ENCODE measurements at places on chromosomes 12 and 14.

GRCh38 chr14:50027816-50028215 is 88.6 kb downstream of the VCPKMT start:
- no peak for DNase-seq

DNA sequence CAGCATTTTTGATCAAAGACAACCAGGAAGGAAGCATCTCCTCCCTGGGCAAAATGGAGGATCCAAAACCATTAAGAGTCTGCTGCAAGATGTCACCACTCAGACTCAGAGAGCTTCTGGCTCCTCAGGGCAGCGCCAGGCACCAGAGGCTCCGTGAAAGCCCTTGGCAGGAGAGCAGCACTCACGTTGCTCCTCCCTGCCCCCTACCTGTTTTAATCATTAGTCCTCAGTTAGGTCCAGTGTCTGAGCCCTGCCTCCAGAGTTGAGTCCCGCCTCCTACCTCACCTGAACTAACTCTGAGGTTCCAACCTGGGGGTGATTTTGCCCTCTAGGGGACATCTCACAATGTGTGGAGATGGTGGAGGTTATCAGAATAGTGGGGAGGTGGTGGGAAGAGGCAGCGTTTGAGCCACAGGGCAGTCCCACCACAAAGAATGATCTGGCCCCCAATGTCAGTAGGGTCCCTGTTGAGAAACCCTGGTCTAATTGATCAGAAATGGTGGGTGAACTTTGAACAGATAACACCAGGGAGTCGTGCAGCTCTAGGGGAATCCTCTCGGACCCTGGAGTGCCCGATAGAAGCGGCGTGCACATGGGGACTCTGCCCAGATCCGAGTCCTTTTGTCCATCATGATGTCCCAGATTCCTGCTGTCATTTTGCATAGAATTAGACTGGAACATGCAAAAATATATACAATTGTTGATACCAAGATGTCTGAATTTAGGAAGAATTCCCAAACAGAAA is 156.7 kb upstream of the DIO3 start:
- DNase-seq: no peak

DNA sequence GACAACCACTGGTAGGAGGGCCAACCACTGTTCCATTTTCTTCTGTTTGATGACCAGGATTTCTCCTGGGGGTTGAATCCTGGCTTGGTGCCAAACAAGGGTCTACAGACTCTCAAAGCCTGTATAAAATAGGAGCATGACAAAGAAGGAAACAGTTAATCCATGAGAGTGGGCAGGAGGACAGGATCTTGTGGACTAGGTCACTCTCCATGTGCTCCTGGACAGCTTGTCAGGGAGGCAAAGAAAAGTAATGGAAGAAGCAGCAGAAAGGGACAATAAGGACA is 243.7 kb downstream of the AKAP6 start:
- DNase-seq: no peak

DNA sequence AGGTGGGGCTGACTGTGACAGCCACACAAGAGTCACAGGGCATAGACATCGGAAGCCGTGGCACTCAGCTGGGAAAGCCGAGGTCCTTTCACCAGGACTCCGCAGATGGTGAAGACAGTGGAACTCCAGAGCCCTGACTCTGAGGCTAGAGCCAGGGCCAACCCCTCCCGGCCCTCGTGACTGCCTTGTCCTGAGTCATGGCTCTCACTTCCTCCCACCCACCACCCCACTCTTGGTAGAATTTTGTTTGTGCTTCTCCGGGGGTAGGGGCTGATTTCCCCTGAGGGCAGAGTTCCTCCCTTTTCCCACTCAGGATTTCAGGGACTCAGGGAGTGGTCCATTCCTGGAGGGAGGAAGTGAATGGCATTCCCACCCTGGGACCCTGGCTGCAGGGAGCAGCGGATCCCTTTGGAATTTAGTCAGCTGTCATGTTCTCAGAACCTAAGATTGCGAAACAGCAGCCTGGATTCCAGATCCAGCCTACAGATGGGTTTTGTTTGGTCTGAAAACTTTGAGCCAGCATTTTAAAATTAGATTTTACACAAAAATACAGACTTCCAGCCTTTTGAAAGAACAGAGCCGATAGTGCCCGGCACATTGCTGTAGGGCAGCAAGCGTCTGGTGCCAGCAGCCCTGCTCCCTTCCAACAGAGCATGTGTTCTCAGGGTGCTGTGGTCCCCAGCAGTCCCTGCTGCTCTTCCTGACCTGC is 50.7 kb downstream of the TPCN1 start:
- peak; percentile 78 for DNase-seq

GRCh38 chr12:10448236-10448635 is 4.9 kb downstream of the KLRC1 start:
- DNase-seq: no peak

- DNase-seq: peak; percentile 70
Observed at GRCh38 chr14:91872517-91873470, 5.5 kb upstream of the TC2N start.

GRCh38 chr12:124545508-124546418 is 21.6 kb downstream of the NCOR2 start:
- DNase-seq: peak; percentile 85

GRCh38 chr14:22099942-22100763 is 426.5 kb upstream of the OR4E1 start:
- peak; percentile 76 for DNase-seq

GRCh38 chr14:32571995-32572866 is 243.1 kb downstream of the AKAP6 start:
- peak; percentile 33 for DNase-seq

DNA sequence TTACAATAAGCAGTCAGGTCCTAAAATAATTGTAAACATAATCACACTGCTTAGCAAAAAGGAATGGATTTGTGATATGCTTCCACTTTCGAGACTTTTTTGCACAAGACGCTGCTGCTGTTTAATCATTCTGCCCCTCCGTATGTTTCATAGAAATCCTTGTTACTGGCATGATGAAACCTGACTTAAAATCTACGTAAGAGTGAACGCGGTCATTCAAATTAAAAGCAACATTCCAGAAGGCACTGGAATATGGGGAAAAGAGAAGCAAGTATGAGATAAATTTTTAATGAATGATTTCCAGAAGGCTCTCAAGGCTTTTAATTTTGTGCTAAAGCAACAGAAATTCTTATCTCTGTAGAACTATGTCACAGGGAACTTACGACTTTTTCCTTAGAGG is 1.1 kb downstream of the CNIH1 start:
- DNase-seq: no peak

DNA sequence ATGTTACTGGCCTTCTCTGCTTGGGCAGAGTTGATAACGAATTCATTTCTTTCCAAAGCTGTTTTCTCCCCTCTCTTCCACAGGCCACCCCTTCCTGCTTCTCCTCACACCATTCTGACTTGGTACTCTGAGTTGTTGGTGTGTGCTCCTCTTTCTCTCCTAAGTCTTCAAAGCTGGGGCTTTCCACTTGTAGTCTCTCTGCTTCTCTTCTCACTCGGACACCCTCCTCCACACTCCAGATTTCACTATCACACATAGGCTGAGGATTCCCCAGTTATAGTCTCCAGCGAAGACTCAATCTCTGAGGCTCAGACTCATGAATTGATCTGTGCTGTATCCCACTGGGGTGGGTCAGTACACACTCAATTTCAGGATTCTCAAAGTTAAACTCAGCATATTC is 201.0 kb downstream of the SSPN start:
- no peak for DNase-seq

DNA sequence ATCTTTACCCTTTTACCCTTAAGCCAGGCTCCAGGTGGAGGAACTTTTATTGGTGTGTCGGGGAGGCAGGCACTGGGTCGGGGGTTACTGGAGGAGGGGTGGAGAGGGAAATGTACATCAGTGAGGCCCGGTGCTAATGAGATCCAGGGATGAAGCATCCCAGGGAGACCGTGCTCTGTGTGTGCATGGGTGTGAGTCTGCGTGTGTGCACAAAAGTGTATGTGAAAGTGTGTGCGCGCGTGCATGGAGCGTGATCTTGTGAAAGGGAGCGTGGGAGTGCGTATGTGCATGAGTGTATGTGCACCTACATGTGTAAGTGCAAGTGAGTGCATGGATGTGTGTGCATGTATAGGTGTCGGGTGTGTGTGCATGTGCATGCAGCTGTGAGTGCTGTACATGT is 55.3 kb downstream of the AACS start:
- no peak for DNase-seq

- no peak for DNase-seq
Observed at GRCh38 chr12:93848523-93849101, 171.4 kb downstream of the CRADD start.

DNA sequence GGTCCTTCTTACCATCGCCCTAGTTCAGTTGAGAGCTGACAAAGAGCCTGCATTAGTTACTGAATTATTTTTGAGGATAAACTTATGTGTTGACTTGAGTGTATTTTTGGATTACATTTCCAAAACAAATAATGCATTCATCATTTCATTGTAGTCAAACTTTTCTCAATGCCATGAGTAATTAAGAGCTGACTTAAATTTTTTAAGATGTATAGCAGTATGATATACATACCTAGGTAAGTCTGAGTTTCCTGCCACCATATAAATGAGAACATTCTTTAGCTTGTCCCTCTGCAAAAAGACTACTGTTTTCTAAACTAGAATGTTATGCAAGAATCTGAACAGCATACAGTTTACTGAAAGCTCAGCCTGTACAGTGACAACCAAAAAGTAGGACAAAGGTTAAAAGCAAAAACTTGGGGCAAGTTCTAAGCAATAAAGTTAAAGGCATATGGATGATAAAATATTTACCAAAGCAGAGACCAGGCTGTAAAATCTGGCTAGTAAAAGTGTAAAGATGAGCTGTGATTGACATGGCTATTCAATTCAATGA is 82.1 kb upstream of the FERMT2 start:
- DNase-seq: no peak

Measured in renal cortical epithelial cell (primary cell).